ENCODE measurements at places on chromosomes 12 and 14.

GRCh38 chr12:87439990-87440827 is 589.0 kb downstream of the C12orf50 start:
- no peaks in the 10 kb centered on the region for H3K4me1 ChIP-seq
- no peaks in the 10 kb centered on the region for H3K36me3 ChIP-seq
- no peak overlapping the region for H3K27ac ChIP-seq
- no peak for DNase-seq
- no peaks in the 10 kb centered on the region for H3K27me3 ChIP-seq

DNA sequence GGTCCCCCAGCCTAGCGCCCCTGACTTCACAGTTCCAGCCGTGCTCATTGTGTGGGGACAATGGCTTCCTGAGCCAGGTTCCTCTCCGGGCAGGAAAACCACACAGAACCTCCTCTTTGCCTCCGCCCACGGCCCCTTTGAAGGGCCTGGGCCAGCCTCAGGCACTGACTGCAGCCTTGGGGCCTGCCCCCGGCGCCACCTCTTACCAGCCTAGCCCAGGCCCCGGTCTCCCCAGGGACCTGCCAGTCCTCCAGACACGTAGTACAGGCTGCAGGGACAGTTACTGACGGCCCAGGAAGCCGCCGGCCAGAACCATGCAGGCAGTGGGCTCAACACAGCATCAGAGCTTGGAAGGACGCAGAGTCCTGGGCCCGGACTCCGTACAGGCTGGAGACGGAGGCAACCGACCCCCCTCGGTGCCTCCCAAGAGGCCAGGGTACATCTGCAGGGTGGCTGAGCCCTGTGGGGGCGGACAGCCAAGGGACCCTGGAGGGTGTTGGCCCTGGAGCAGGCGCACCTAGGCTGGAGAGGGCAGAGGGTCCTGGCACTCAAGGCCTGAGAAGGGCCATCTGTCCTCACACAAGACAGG is 20.9 kb upstream of the NUDT14 start:
- DNase-seq: peak; percentile 55
- no peak overlapping the region for H3K27ac ChIP-seq
- peaks cover 38% of the 10 kb centered on the region for H3K27me3 ChIP-seq
- H3K4me1 ChIP-seq: peaks cover 34% of the 10 kb centered on the region
- H3K36me3 ChIP-seq: no peaks in the 10 kb centered on the region

GRCh38 chr12:123531091-123531490 is 2.4 kb downstream of the RILPL1 start:
- no peaks in the 10 kb centered on the region for H3K27me3 ChIP-seq
- H3K4me1 ChIP-seq: peaks cover 23% of the 10 kb centered on the region
- H3K27ac ChIP-seq: no peak overlapping the region
- no peak for DNase-seq
- H3K4me3 ChIP-seq: no peak overlapping the region

DNA sequence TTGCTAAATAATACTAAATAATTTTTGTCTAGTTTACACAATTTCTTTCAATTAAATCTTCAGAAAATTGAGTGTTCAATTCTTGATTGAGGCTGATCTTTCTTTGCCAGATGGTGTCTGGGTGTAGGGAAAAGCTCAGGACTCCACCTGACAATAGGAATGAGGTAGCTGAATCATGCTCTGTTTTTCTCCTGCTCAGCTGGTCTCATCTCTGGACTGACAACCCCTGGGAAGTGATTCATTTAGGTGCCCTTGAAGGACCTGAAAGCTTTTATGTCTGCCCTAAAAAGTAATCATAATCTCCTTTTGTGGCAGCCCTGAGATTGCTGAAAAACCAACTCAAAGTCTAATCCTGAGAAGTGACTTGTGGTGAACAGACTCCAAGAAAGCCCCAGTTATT is 255.4 kb downstream of the ETNK1 start:
- no peak overlapping the region for H3K27ac ChIP-seq
- no peak for DNase-seq
- no peaks in the 10 kb centered on the region for H3K27me3 ChIP-seq
- no peak overlapping the region for H3K4me3 ChIP-seq
- H3K36me3 ChIP-seq: no peaks in the 10 kb centered on the region
- no peaks in the 10 kb centered on the region for H3K4me1 ChIP-seq

DNA sequence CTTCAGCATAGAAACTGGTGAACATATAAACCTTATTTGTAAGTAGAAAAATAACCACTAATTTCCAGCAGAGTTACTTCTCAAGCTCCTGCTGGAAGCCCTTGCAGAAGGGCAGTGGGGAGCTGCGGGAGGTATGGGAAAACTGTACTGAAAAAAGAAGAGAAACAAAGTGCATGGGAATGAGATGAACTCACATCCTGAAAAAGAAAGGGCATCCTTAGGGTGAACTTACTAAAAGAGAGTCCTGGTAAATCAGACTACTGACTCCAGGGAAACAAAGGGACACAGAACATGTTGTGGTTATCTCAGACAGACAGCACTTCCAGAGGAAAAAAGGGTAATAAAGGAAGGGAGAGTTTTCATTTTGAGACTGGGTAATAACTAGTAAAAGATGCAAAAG is 515.1 kb downstream of the RPL10L start:
- no peak overlapping the region for H3K4me3 ChIP-seq
- no peak overlapping the region for H3K27ac ChIP-seq
- no peaks in the 10 kb centered on the region for H3K4me1 ChIP-seq
- no peaks in the 10 kb centered on the region for H3K36me3 ChIP-seq

- no peaks in the 10 kb centered on the region for H3K4me1 ChIP-seq
- peaks cover 14% of the 10 kb centered on the region for H3K27me3 ChIP-seq
- no peak overlapping the region for H3K27ac ChIP-seq
- H3K4me3 ChIP-seq: no peak overlapping the region
Measured at GRCh38 chr14:96629082-96629481, 126.9 kb downstream of the PAPOLA start.

DNA sequence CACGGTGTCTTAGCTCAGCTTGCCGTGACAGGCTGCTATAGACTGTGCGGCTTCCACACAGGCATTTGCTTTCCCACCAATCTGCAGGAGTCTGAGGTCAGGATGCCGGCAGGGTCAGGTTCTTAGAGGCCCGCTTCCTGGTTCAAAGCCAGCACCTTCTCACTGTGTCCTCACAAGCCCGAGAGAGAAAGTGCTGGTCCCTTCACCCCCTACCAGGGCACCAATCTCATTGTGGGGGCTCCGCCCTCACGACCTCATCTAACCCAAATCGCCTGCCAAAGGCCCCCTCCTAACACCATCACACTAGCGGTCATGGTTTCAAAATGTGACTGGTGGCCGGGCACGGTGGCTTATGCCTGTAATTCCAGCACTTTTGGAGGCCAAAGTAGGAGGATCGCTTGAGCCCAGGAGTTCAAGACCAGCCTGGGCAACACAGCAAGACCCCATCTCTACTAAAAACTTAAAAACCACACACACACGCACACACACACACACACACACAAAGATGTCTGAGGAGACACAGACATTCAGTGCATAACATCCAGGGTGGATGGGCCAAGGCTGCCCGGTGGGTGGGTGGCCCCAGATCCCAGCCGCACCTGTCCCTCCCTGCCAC is 26.8 kb downstream of the MMP17 start:
- no peak for DNase-seq
- H3K4me3 ChIP-seq: no peak overlapping the region
- H3K27ac ChIP-seq: no peak overlapping the region
- no peaks in the 10 kb centered on the region for H3K27me3 ChIP-seq
- H3K36me3 ChIP-seq: no peaks in the 10 kb centered on the region
- H3K4me1 ChIP-seq: no peaks in the 10 kb centered on the region

GRCh38 chr14:22523283-22523682 is 65.7 kb downstream of the DAD1 start:
- no peak for DNase-seq
- peak overlapping the region; percentile 99 for H3K27ac ChIP-seq
- peaks cover 93% of the 10 kb centered on the region for H3K36me3 ChIP-seq

GRCh38 chr12:121990692-121991603 is 30.7 kb upstream of the BCL7A start:
- no peaks in the 10 kb centered on the region for H3K27me3 ChIP-seq
- peaks cover 10% of the 10 kb centered on the region for H3K4me1 ChIP-seq
- no peak for DNase-seq
- no peak overlapping the region for H3K4me3 ChIP-seq
- H3K27ac ChIP-seq: no peak overlapping the region

DNA sequence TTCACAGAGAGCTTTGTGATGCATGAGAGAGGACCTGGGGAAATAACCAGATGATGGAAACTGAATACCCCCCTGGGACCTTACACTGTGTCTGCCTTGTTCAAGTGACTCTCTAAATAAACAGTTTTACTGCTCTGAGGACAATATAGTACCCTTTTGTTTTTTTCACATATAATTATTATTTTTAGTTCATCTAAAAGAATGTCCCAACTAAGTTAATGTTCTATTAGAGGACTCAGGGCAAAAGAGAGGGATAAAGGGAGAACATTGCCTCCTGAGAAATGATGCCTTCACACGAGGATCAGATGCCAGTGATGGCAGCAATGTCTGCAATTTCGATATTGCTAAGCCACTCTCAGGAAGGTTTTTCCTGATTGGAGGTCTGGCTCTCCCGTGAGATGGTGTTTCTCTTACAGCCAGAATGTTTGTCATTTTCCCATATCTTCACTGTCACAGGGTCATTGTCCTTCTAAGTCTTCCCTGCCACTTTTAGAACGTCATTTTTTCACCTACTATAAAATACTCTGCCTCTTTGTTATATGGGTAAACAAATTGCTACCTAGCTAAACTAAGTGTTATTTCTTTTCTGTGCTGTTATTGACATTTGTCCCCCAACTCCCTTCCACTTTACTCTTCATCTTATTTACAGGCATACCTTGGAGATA is 201.6 kb downstream of the RAD51B start:
- H3K4me1 ChIP-seq: no peaks in the 10 kb centered on the region
- H3K27me3 ChIP-seq: no peaks in the 10 kb centered on the region
- H3K27ac ChIP-seq: no peak overlapping the region
- H3K4me3 ChIP-seq: no peak overlapping the region
- H3K36me3 ChIP-seq: no peaks in the 10 kb centered on the region
- DNase-seq: no peak

- H3K27ac ChIP-seq: no peak overlapping the region
- H3K4me3 ChIP-seq: peak overlapping the region; percentile 22
- no peaks in the 10 kb centered on the region for H3K36me3 ChIP-seq
- peaks cover 16% of the 10 kb centered on the region for H3K4me1 ChIP-seq
- no peak for DNase-seq
Measured at GRCh38 chr14:102544747-102545460, 35.3 kb upstream of the ANKRD9 start.

- H3K4me3 ChIP-seq: peak overlapping the region; percentile 67
- no peaks in the 10 kb centered on the region for H3K36me3 ChIP-seq
- no peaks in the 10 kb centered on the region for H3K27me3 ChIP-seq
- H3K27ac ChIP-seq: no peak overlapping the region
- no peak for DNase-seq
- H3K4me1 ChIP-seq: peaks cover 28% of the 10 kb centered on the region
Measured at GRCh38 chr12:116532986-116533342, 26.2 kb upstream of the MAP1LC3B2 start.

GRCh38 chr12:82801951-82802610 is 115.4 kb downstream of the TMTC2 start:
- no peak overlapping the region for H3K27ac ChIP-seq
- H3K36me3 ChIP-seq: no peaks in the 10 kb centered on the region
- H3K4me3 ChIP-seq: no peak overlapping the region
- H3K27me3 ChIP-seq: no peaks in the 10 kb centered on the region
- no peaks in the 10 kb centered on the region for H3K4me1 ChIP-seq

- H3K27me3 ChIP-seq: no peaks in the 10 kb centered on the region
- H3K4me3 ChIP-seq: no peak overlapping the region
- H3K27ac ChIP-seq: no peak overlapping the region
- DNase-seq: no peak
- H3K4me1 ChIP-seq: no peaks in the 10 kb centered on the region
Measured at GRCh38 chr12:59843260-59843843, 247.5 kb downstream of the SLC16A7 start.

- H3K27me3 ChIP-seq: no peaks in the 10 kb centered on the region
- no peaks in the 10 kb centered on the region for H3K36me3 ChIP-seq
- no peak overlapping the region for H3K4me3 ChIP-seq
- no peak for DNase-seq
Measured at GRCh38 chr12:89416049-89416792, 63.9 kb upstream of the DUSP6 start.

GRCh38 chr14:35480119-35480769 is 53.7 kb upstream of the INSM2 start:
- H3K4me3 ChIP-seq: no peak overlapping the region
- no peaks in the 10 kb centered on the region for H3K36me3 ChIP-seq

GRCh38 chr12:49795654-49796105 is 32.5 kb downstream of the NCKAP5L start:
- DNase-seq: no peak
- no peak overlapping the region for H3K4me3 ChIP-seq
- H3K36me3 ChIP-seq: peaks cover 13% of the 10 kb centered on the region
- no peaks in the 10 kb centered on the region for H3K27me3 ChIP-seq

DNA sequence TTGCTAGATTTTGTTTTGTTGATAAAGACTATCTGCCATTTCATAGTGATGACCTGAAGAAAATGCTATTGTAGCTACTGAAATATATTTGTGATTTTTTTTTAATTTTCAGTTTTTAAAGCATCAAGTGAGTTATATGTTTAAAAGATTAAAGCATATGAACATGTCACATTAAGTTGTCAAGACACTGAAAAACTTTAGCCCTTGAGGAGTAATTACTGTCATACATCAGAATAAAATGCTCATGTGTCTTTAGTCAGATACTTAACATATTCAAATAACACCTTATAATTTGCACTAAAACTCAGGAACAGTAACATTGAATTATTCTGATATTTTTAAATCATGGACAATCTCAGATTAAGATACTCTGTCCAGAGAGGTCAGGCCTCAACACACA is 108.1 kb upstream of the ATXN7L3B start:
- no peaks in the 10 kb centered on the region for H3K4me1 ChIP-seq
- no peak overlapping the region for H3K27ac ChIP-seq
- H3K4me3 ChIP-seq: no peak overlapping the region
- H3K36me3 ChIP-seq: no peaks in the 10 kb centered on the region
- DNase-seq: no peak
- H3K27me3 ChIP-seq: no peaks in the 10 kb centered on the region

DNA sequence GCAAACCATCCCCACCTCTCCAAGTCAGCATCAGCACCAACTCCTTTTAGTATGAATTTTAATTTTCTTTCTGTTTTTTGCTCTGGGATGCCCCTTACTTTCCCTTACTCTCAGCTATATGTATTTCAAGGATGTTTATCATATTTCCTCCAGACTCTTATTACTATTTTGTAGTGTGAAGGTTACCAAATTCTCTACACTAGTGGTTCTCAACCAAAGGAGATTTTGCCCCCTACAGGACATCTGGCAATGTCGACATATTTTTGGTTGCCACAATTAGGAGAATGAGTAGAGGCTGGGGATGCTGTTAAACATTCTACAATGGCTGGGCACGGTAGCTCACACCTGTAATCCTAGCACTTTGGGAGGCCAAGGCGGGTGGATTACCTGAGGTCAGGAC is 29.1 kb upstream of the SOS2 start:
- no peak overlapping the region for H3K4me3 ChIP-seq
- H3K36me3 ChIP-seq: no peaks in the 10 kb centered on the region
- no peaks in the 10 kb centered on the region for H3K4me1 ChIP-seq
- no peak overlapping the region for H3K27ac ChIP-seq
- DNase-seq: peak; percentile 46

- no peaks in the 10 kb centered on the region for H3K27me3 ChIP-seq
- peak; percentile 30 for DNase-seq
- peak overlapping the region; percentile 78 for H3K27ac ChIP-seq
- peaks cover 57% of the 10 kb centered on the region for H3K4me1 ChIP-seq
- H3K4me3 ChIP-seq: no peak overlapping the region
- peaks cover 7% of the 10 kb centered on the region for H3K36me3 ChIP-seq
Measured at GRCh38 chr14:50821510-50822464, 9.2 kb downstream of the NIN start.

GRCh38 chr12:102757154-102757881 is 159.7 kb downstream of the PAH start:
- H3K27me3 ChIP-seq: no peaks in the 10 kb centered on the region
- H3K4me3 ChIP-seq: no peak overlapping the region
- no peak for DNase-seq

Data from CD4-positive, alpha-beta T cell (primary cell).